ENCODE measurements at places on chromosomes 1 and 21.

DNA sequence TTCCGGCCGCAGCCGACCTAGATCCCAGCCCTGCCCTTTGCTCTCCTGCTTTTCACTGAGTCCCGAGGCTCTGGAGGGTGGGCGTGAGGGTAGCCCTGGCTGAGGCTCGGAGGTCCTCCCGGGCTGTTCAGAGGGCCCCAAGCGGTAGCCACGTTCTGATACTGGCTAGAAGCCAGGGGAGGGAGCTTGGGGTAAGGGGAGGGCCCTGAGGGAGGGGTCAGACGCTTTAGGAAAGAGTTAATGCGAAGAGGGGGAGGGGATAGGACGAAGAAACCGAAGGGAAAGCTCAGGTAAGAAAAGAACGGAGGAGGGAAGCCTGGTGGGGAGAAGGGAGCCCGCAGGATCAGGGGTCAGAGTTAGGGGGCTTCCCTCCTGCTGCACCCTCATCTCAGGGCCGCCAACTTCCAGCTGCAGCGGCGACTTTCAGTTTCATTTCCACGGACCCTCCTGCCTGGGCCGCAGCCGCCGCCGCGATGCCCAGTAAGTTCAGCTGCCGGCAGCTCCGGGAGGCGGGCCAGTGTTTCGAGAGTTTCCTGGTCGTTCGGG lies at the start of gene MOV10:
Gene MOV10 (plus strand): TSS at position 220 of the 546 bp plus-strand sequence. CDS start 254 bp downstream, at position 474.
- peak; percentile 85 for DNase-seq

- DNase-seq, result no peak
Observed at GRCh38 chr1:100657876-100658715, 61.4 kb upstream of the VCAM1 start.

- no peak for DNase-seq
Observed at GRCh38 chr1:56547473-56547872, 31.9 kb downstream of the PLPP3 start.

DNA sequence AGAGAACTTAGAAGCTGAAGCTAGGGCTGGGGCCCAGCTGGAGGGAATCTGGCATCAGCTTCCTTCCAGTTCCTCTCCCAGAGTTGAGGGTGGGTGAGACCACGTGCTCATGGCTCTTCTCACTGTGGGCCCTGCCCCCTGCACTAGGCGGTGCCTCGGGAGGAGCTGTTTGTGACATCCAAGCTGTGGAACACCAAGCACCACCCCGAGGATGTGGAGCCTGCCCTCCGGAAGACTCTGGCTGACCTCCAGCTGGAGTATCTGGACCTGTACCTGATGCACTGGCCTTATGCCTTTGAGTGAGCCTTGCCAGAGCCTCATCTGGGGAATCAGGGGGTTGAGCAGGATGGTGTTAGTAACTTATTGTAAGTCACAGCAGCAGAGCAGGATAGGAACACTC lies 16.1 kb downstream of the AKR1A1 start:
- peak; percentile 82 for DNase-seq

GRCh38 chr1:246753670-246754535 lies 29.7 kb downstream of the SCCPDH start:
- DNase-seq, result peak; percentile 65

DNA sequence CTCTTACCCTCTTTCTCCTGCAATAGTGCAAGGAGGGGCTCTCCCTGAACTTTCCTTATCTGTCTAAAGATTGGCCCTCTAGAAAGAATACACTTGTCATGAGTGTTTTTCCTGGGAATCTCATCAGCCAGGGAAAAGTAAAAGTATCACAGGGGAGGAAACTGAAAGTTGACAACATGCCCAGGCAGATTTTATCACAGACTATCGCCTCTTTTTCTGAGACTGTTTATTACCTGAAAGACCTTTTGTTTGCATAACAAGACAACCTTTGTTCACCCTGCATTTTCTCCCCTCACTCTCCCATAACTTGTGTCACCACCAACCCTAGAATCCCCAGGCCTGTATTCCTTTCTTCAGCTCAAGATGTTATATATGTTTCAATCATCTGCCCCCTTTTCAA lies 794.7 kb upstream of the ADAMTS5 start:
- no peak for DNase-seq

All from suppressor macrophage (primary cell).